ENCODE measurements at places on chromosomes 4 and X.

- no peak for DNase-seq
Observed at GRCh38 chr4:144782345-144782744, 136.4 kb downstream of the HHIP start.

- no peak for DNase-seq
Observed at GRCh38 chrX:134801267-134801666, 143.0 kb upstream of the PLAC1 start.

- DNase-seq = no peak
Observed at GRCh38 chr4:2446656-2447564, 22.0 kb upstream of the RNF4 start.

- DNase-seq = no peak
Observed at GRCh38 chr4:122542411-122543236, 78.2 kb downstream of the IL21 start.

- DNase-seq = no peak
Observed at GRCh38 chrX:100931925-100932285, 3.2 kb upstream of the XKRX start.

DNA sequence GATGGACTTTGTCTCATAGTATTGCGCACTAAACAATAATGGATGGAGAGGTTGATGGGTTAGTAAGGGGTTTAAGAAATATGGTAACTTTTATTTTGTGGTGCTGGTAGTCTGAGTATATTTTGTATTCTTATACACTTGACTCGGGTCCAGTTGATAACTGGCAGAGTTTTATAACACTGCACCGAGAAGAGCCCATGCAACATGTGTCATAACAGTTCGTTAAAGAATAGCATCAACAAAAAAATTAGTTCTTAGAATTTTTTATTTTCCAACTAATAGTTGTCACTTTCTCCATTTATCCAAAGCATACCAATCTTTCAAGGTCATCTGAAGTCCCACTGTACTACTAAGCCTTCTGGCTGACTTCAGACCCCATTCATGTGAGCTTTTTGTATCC is 175.1 kb downstream of the SOWAHB start:
- no peak for DNase-seq

DNA sequence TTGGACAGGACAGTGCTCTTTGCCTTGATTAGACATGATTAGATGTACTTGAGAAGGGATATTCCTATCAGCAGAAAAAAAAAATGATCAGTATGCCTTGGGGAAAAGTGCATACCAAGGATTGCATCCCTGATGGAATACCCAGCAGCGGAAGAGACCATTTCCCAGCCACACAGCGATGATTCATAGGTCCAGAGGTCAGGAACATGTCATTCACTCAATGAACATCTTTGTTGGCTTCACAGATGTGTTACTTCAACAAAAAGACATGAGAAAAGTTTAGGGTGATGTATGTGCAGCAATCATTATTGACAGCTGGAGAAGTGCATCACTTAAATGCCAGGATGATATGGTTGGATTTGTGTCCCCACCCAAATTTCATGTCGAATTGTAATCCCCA is 293.5 kb downstream of the ZNF674 start:
- DNase-seq = no peak

DNA sequence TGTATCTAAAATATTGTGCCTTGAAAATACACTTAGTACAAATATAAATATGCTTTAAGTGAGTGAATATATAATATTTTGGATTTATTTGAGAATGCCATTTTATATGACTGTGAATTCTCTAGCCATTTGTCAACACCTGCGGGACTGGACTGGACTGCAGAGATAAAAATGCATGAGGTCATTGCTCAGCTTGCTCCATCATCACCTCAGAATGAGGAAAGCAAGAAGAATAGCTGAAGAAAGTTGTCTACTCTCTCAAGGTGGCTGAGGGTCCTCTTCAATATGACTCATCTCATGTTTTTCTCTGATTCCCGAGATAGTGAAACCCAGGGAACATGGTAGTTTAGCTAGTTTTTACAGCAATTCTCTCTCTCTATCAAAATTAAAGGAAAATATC is 732.5 kb upstream of the AGA start:
- no peak for DNase-seq

Data from left ventricle myocardium inferior (tissue), 1 donor.